IPS DF 19.7 (cell line): ENCODE measurements at places on chromosomes 11 and 22.

DNA sequence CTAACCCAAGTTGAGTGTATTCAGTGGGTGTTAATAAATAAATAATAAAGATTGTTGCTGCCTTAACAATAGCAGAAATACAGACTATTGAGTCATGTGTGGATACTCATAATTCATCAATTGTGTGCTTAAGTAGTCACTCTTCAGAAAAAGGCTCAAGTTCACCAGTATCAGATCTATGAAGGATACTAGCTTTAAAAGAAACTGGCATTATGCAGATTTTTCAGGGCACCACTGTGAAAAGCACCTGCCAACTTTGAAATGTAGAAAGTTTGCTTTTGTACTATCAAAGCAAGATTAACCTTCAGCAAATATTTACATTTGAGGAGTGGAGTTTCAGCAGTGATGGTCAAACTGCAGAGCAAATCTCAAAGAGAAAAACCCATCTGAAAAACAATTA is 20.1 kb upstream of the SYTL2 start:
- no peak for DNase-seq

GRCh38 chr11:13692172-13692571 is 23.7 kb downstream of the FAR1 start:
- no peak for DNase-seq

- no peak for DNase-seq
Measured at GRCh38 chr22:37784829-37785495, 22.8 kb upstream of the GCAT start.

DNA sequence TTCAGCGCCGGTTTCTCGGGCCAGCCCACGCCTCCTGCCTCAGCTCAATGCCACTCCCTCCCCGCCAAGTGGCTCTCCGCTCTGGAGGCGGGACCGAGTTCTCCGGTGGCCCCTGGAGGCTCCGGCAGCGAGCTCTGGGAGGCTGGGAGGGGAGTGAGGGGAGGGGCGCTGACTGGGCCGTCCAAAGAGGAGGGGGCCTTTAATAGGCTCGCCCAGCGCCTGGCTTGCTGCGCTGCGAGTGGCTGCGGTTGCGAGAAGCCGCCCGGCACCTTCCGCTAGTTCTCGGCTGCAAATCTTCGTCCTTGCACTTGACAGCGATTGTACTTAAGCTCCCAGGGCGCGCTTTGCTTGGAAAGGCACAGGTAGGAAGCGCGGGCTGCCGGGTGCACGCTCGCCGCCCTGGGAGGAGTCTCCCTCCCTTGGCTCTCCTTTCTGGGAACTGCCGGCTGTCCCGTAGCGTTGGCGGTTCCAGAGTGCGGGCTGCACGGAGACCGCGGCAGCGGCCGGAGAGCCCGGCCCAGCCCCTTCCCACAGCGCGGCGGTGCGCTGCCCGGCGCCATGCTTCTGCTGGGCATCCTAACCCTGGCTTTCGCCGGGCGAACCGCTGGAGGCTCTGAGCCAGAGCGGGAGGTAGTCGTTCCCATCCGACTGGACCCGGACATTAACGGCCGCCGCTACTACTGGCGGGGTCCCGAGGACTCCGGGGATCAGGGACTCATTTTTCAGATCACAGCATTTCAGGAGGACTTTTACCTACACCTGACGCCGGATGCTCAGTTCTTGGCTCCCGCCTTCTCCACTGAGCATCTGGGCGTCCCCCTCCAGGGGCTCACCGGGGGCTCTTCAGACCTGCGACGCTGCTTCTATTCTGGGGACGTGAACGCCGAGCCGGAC is at the start of gene ADAMTS15:
ADAMTS15 (plus strand) TSS at position 230 of the 894 bp plus-strand sequence; CDS start at position 559, 329 bp downstream.
- peak; percentile 69 for DNase-seq

- DNase-seq: no peak
Measured at GRCh38 chr11:93034723-93035039, 65.2 kb downstream of the MTNR1B start.

GRCh38 chr11:100182350-100182749 is 504.7 kb upstream of the ARHGAP42 start:
- DNase-seq: no peak

GRCh38 chr11:2665526-2666400 is 34.0 kb downstream of the KCNQ1OT1 start:
- no peak for DNase-seq

DNA sequence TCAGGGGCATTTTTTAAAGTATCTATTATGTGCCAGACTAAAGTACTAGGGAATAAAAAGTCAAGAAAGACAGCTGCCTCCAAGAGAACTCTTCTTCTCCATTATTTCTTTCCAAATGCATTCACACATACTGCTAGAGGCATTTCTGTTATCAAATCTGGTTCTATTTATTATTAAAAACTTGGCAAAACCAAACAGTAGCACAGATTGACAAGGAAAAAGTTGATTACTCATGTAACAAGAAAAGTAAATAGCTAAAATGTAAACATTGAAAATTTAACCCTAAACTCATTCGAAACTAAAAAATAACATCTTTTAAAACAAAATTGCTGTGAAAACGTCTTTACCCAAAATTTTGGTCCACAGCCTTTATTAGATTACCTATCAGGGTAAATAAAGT is 132.9 kb upstream of the GUCY1A2 start:
- DNase-seq: no peak

DNA sequence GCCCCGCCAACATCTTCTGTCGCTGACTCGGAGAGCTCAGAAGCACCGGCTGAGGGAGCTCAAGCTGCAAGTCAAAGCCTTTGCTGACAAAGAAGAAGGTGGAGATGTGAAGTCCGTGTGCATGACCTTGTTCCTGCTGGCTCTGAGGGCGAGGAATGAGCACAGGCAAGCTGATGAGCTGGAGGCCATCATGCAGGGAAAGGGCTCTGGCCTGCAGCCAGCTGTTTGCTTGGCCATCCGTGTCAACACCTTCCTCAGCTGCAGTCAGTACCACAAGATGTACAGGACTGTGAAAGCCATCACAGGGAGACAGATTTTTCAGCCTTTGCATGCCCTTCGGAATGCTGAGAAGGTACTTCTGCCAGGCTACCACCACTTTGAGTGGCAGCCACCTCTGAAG is 6.7 kb downstream of the RAG1 start:
- DNase-seq: no peak

GRCh38 chr11:123475469-123475868 is 45.4 kb downstream of the GRAMD1B start:
- no peak for DNase-seq

DNA sequence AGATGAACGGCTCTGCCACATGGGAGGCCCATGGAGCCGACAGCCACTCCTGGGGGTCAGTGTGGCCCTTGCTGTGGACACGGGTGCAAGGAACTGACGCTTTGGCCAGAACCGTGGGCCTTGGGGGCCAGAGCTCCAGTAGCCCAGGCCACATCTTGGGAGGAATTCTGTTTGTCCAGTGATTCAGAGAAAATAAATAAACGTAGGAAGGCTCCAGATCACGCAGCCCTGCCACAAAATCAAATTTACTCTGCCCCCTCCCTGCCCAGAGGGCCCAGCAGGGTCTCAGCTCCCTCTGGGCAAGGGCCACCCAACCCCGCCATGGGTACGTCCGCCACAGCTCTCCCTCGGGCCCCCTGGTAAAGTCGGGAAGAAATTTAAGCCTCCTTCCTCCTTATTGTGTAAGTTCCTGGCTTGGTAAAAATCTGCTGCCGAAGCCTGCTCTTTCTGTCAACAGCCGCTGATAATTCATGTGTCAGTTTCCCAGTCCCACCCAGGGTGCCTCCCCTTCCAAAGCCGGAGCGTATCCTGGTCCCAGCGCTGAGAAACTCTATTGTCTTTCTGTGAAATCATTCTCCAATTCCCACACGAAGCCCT is 6.9 kb upstream of the MUC5AC start:
- no peak for DNase-seq

DNA sequence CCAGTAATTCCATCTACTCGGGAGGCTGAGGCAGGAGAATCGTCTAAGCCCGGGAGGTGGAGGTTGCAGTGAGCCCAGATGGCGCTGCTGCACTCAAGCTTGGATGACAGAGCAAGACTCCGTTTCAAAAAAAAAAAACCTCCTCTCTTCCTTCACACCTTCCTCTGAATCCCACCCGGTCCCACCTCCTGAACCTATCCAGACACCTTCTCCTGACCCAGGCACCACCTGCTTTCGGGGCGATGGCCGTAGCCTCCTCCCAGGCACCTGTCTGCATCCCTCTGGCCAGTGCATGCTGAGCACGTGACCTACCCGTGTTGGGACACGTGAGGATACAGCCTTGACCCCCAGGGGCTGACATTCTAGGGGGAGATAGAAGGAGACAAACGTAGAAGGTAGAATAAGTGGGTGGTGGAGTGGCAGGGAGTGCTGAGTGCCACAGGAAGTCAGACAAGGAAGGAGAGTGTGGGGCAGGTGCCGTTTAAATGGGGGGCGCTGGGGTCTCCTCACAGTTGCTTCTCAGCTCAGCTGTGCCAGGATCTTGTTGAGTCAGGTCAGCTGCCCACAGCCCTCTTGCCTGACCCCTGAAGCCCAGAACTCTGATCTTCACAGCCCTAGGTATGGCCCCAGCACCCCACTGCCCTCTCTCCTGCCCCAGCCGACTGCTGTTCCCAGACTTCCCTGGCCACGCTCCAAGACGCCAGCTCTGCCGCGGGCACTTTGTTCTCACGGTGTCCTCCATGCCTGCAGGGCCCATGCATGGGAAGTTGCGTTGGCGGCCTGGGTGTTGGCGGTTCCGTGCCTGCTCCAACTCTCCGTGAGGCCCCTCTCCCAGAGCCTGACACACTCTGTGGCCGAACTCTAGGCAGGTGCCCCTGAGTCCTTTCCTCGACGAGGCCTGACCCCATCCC is 1.2 kb upstream of the MIOX start:
- no peak for DNase-seq

DNA sequence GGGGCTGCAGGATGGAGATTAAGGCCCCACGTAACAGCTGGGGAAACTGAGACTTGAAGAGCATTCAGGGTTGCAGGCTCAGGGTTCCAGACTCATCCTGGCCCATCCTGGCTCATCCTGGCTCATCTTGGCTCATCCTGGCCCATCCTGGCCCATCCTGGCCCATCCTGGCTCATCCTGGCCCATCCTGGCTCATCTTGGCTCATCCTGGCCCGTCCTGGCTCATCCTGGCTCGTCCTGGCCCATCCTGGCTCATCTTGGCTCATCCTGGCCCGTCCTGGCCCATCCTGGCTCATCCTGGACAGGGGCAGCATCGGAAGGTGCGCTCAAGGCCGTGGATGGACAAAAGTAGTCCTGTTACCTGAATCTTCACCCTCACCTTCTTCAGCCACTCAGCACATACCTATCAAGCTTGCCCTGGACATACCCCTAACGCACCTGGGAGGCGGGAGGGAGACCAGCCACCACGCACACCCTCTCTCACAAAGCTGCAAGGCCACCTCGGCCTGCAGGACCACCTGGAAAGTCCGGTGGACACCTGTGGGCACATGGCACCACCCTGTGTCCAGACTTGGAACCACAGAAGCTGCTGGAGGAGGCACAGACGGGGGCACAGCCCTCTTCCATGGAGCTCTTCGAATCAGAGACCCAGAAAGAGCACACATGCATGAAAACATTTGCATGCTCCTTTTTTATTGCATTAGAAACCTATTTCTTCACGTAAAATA is 20.3 kb upstream of the NLRP6 start:
- DNase-seq: no peak
